ENCODE measurements at places on chromosomes 4 and X.

DNA sequence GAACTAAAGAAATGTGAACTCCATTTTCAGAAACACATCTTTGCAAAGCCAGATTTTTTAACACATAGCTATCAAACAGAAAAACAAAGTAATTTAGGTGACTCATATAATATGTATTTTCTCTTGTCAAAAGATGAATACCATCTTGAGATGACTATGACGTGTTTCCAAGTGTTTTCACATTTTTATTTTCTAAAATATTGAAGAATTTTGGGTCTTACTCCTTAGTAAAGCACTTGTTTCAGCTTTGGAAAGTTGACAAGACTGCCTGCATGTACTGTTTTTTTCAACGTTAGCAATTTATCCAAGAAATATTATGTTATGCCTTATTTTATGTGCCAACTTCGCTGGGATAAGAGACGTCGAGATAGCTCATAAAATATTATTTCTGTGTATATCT, 733.9 kb upstream of the EPHA5 start:
- no peak for DNase-seq

GRCh38 chrX:52995987-52996331, 37.6 kb upstream of the FAM156A start:
- no peak for DNase-seq

DNA sequence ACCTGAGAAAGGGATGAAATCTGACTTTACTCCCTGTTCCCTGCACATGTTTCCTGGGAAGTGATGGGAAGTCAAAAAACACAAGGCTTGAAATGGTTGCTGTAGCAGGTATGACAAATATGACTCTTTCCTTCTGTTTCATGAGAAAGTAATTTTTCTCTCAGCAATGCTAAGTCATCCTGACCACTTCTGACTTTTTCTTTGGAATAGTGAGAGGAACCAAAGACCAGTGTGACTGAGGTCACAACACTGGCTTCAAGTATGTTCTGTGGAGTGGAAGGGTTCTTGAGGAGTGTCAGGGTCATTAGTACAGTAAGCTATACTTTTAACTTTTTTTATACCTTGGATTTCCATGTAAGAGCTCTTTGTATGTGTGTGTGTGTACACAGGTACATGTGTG, 225.3 kb downstream of the PPP3CA start:
- no peak for DNase-seq

- DNase-seq = no peak
Measured at GRCh38 chr4:126916049-126916625, 716.6 kb upstream of the INTU start.

DNA sequence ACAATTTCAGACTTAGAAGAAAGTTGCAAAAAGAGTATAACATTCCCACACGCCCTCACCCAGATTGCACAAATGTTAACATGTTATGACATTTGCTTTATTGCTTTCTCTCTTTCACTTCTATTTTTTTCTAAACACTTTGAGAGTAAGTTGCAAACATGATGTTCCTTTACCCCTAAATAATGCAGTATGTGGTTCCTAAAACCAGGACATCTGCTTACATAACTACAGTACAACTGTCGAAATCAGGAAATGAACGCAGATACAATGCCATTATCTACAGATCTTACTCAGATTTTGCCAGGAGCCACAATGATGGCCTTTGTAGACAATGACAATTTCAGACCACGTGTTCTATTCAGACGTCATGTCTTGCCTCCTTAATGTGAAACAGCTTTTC, 22.4 kb downstream of the SH3TC1 start:
- DNase-seq = no peak

DNA sequence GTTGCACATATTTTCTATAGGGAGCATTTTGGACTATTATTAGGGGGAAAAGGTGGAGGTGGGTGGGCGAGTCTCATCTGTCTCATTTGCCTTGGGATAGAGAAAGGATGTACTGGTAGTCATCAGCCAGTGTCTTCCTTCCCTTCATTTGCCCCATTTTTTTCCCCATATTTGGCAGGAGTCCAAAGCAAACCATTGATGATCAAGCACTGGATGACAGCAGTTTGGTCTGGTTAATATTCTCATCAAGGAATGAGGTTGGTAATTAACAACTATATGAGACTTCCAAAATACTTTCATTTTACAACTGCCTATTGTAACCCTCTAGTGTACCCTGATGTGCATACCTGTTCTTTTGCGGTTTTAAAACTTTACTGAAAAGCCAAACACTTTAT, 22.6 kb upstream of the IGFBP7 start:
- DNase-seq = no peak

Measured in activated naive CD4-positive, alpha-beta T cell (primary cell).